Jurkat, Clone E6-1 (cell line): ENCODE measurements at places on chromosomes 5 and 9.

DNA sequence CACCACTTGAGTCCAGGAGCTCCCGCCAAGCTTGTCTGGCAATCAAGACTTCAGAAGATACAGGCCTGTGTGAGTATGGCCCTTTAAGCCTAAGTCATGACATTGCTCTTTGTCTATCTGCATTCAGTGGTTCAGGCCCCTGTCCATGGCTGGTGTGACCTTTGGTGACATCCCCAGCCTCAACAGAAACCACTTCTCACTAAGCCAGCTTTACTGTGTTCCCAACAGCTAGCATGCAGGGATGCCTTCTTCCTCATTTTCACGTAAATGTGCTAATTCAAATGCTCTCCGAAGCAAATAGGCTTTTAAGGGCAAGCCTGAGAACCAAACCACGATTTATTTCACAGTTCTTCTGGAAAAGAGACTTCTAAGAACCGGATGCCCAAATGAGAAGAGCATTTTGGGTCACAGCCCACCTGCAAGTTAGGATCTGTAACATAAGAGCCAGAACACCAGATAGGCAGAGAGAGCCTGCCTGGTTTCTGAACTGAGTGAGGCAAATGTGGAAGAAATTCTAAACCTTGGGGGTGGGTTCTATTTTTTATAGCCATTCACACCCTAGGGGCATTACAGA lies 14.9 kb downstream of the CD180 start:
- DNase-seq: no peak

DNA sequence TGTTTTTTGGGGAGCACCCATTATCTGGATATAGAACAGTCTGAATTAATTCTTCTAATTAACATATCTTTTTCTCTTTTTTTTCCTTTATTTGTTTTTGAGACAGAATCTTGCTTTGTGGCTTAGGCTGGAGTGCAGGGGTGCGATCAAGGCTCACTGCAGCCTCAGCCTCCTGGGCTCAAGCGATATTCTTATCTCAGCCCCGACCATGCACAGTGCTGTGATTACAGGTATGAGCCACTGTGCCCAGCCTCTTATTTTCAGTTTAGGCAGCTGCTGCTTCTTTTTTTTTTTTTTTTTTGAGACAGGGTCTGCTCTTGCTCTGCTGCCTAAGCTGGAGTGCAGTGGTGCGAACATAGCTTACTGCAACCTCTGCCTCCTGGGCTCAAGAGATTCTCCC lies 20.2 kb downstream of the UBE2R2 start:
- DNase-seq: no peak

- DNase-seq: no peak
Measured at GRCh38 chr9:136411378-136411777, 920 bp downstream of the PMPCA start.

DNA sequence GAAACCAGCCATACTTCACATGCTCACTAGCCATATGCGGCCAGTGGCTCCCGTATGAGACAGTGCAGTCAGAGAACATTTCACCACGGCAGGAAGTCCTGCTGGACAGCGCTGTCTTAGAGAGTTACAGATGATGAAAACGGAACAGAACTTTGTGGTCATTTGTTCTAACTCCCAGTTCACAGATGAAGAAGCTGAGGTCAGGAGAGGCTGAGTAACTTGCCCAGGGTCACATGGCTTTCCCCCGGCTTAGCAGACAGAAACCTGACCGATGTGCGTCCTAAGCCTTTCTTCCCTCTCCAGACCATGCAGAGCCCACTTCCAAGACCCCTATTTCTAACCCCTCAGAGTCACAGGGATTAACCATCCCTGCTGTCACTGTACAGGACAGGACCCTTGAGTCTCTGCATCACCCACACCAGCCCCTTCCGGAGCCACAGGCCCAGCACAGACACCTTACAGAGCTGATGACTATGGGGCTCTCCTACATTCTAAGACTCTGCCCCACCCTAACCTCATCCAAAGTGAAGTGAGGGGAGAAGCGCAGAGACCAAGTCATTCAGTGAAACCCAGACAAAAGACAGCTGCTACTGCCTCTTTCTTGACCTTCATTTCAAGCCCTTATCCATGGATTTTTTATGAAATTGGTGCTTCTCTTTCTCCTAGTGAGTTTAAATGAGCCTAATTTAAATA lies 86.9 kb downstream of the PTPN3 start:
- DNase-seq: no peak

DNA sequence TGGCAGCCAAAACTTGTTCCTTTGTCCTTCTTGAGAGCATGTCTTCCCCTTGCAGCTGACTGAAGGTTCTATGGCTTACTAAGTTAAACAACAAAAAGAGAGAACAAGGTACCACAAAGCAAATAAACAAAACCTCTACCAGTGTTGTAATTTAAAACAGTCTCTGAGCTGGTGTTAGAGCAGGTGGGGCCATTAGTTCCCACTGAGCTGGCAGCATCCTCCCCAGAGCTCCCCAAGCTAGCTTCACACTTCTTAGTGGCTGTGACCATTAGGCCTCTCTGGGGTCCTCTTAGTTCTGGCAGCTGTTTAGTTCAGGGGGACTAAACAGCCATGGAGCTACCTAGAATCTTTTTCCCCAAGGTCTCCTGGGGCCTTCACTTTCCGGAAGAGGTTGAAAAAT lies 128.6 kb upstream of the ELL2 start:
- no peak for DNase-seq

GRCh38 chr5:134129411-134130238 lies 15.1 kb downstream of the TCF7 start:
- no peak for DNase-seq
